ENCODE measurements at places on chromosomes 12 and 14. TPM values are rescaled to one million over a fixed set of nuclear protein-coding genes. Genes with fewer than 3 reads are reported as not detected.

- peak; percentile 24 for DNase-seq
Observed at GRCh38 chr12:118371321-118372282, 1.1 kb downstream of the TAOK3 start.

- DNase-seq = no peak
Observed at GRCh38 chr12:114221136-114221833, 184.7 kb downstream of the TBX5 start.

GRCh38 chr14:81416194-81416952 is 16.2 kb upstream of the STON2 start:
- DNase-seq = no peak

DNA sequence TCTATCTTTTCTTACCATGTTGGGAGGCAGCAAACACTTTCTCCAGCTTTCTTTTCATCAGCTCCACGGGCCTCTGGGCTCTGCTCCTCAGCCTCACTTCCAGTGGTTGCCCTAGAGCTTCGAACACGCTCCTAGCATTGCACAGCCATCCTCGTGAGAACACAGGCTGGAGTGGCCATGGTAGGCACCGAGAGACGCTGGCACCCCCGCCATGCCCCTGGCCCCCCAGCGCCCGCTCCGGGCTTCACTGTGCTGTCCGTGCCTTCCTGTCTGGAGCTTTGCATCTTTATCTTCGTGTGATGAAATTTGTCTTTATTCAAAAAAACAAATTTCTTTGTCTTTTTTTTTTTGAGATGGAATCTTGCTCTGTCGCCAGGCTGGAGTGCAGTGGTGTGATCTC is 352.2 kb downstream of the TMEM121 start:
- no peak for DNase-seq

GRCh38 chr14:100549834-100550625 is 37.2 kb downstream of the BEGAIN start:
- no peak for DNase-seq

The MARCHF9 gene
- 6.7 TPM for total RNA-seq

DNA sequence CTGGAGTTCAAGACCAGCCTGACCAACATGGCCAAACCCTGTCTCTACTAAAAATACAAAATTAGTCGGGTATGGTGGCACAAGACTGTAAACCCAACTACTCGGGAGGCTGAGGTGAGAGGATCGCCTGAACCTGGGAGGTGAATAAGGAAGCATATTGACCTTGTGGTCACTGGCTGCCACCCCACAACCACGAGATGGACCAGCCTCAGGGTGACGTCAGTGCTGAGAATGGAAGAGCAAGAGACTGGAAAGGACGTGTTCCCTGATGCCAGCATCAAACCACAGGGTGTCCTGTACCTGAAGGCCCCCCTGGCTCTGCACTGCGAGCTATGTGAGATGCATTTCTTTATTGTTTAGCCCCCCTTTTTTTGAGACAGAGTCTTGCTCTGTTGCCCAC is 45.9 kb upstream of the BDKRB2 start:
- DNase-seq = peak; percentile 35

- DNase-seq = no peak
Observed at GRCh38 chr12:43675048-43675904, 83.3 kb downstream of the PUS7L start.

- DNase-seq = peak; percentile 21
Observed at GRCh38 chr12:66514581-66514980, 164.3 kb downstream of the GRIP1 start.

DNA sequence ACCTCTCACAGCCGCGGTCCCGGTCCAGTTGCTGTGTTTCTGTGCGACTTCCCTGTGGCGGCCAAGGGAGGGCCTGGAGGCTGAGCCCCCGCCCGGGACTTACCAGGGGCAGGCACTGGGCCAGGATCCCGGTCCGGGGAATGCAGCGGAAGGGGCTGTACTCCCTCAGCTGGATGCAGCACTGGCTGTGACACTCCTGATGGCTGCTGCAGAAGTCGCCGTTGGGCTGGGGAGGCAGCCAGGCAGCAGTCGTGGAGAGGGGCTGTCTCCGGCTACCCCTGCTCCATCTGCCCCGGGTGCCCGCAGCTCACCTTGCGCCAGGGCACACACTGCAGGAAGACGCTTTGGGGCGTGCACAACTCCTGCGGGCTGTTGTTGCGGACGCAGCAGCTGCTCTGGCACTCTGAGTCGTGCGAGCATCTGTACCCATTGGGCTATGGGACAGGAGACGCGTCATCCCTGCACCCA is 6.2 kb downstream of the LRCOL1 start:
- DNase-seq = no peak

The EIF2B1 gene
- total RNA-seq = 140 TPM

GRCh38 chr14:20578325-20578724 is 9.5 kb downstream of the RNASE11 start:
- no peak for DNase-seq

DNA sequence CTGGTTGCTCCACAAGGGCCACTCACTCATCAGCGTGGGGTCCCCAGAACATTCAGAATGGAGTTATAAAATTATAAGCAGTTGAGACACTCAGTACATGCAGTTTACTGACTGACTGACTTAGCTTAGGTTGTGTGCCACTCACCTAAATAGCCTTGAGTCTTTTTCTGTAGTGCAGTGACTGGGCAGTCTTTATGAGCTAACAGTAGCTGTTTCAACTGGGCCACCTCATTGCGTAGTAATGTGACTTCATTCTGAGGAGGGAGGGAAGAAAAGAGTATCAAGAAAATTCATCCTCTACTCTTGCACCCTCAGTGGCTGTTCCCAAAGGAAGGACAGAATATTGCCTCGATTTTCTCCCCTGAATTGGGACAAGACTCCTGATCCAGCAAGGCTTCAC is 15.8 kb upstream of the NPFF start:
- DNase-seq = no peak

The RPGRIP1 gene
- not detected for total RNA-seq

GRCh38 chr14:33941718-33942117 is 9.2 kb downstream of the EGLN3 start:
- DNase-seq = peak; percentile 29

GRCh38 chr14:88227693-88228092 is 95.4 kb downstream of the KCNK10 start:
- no peak for DNase-seq

The TMEM52B gene
- 0.37 TPM for total RNA-seq

- DNase-seq = peak; percentile 15
Observed at GRCh38 chr14:35879654-35880249, 53.6 kb downstream of the BRMS1L start.

DNA sequence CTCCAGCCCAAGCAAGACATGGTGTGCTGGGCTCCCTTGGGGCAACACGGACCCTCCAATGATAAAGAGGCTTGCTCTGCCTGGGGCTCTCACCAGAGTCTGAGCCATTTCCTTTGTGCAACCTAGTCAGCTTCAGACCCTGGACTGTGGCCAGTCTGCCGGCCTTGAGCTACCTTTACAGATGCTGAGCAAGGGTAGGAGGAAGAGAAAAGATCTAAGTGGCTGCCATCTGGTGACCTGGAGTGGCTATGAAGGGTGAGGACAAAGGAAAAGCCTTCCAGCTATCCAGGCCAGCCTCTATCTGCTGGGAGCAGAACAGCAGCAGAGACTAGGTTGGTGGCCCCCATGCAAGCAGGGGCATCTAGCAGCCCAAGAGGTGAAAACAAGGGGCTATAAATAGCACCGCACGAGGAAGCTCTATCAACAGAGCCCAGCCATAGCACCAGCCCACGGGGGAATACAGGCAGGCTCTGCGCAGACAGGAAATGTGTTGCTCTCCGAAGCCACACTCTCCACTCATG is 230.1 kb downstream of the FOXN3 start:
- peak; percentile 69 for DNase-seq

DNA sequence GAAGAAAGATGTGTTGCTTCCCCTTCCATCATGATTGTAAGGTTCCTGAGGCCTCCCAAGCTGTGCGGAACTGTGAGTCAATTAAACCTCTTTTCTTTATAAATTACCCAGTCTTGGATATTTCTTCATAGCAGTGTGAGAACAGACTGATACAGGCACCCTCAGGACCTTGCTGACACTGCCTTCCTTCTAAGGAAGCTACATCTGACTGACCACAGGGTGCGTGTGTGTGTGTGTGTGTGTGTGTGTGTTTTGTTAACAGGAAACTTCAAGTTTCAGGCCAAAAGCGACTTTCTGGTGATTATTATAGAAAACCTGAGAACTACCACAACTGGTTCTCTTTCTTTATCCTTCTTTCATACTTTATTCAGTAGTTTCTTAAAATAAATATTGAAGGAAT is 149.0 kb downstream of the CAPZA3 start:
- DNase-seq = no peak

DNA sequence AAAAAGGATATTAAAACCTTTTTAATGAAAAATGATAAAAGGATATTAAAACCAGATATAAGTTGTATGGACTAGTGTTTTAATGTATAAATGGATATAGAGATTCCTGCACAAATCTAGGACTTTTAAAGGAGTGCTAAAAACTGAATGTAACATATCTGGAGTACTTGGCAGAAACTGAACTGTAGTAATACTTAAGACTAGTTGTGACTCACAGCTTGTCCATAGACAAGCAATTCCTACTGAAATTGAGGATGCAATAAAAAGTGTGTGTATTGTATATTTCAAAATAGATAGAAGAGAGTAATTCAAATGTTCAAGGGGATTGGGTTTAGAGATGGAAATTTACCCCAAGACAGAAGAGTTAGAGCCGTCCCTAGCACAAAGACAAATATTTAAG is 59.6 kb downstream of the FBXO33 start:
- DNase-seq = no peak

- DNase-seq = peak; percentile 53
Observed at GRCh38 chr12:131800594-131801135, 27.5 kb upstream of the MMP17 start.

DNA sequence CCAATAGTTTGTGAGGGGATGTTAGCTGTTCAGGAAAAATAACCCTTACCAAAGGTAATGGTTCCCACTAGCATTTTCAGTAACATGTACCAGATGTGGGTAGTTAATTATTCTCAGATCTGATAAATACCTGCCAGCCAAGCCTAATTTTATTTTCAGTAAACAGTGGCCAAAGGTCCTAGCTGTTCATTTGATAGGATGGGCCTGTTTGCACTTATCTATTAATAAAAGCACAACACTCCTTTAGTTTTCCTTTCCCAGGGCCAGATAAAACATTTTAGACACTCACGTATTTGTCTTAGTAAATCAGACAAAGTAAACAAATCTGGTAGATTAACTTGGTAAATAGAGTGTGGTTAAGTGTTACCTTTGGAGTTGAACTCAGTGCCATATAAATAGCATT is 345.1 kb downstream of the RAD51B start:
- no peak for DNase-seq

DNA sequence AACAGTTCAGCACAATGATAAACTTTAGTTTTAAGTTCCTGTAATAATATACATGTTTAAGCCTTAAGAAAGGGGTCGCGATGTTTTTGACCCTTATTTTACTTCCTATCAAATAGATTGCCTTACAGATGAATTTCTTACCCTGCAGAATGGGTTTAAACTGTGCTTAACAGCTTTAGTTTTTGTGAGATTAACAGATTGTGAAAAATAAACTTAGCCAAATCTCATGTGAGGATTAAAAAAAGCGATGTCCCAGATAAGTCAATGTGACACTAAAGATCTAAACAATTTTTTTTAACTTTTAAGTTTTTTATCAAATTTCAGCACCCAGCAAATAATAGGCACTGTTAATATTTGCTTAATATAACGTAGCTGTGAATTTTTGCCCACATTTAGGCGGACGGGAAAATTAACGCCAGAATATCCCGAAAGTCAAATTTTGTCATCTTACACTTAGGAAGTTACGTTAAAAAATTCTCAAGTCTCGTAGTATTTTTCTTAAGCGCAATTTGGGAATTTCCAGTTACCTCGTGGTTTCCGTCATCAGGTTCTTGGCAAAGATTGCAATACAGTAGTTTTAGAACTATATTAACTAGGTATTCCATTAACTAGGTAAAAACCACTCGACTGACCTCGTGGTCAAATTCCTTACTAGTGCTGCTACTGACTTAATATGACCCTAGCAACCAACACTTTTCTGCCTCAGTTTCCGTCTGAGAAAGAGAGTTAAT is 1.2 kb downstream of the HNRNPC start:
- peak; percentile 19 for DNase-seq

- peak; percentile 55 for DNase-seq
Observed at GRCh38 chr12:1851151-1851701, 30.9 kb downstream of the LRTM2 start.

DNA sequence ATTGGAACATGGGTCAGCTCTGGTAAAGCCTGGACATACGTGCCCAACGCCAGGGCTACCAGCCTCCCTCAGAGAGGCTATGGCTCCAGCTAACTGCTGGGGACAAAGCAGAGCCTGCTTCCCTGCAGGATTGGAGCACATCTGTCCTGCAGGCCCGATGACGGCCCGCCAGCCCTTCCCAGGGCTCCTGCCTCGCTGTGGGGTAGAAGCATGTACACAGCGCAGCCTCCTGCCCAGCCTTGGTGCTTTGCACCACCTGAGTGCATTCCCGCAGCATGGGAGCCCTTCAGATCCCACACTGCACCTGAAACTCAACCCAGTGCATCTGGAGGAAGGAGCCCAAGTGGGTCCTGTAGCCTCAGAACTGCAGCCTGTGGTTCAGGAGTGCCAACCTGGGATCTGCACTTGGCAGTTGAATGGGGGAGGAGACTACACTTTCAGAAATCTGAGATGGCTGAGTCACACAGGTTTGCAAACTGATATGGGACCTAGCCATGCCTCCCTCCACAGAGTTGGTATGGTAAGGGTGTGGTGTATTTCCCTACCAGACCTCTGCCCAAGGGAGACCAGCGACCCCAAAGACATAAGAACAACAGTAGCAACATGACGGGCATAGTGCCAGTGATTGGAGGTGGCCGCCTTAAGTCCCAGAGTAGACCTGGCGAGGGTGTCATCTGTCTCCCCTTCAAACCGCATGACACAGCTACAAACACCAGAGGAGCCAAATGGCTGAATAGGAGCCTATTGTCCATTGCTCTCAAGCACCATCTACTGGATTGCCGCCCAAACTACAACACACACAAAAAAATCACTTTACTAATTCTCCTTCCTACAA is 273.9 kb upstream of the MIS18BP1 start:
- DNase-seq = peak; percentile 22

DNA sequence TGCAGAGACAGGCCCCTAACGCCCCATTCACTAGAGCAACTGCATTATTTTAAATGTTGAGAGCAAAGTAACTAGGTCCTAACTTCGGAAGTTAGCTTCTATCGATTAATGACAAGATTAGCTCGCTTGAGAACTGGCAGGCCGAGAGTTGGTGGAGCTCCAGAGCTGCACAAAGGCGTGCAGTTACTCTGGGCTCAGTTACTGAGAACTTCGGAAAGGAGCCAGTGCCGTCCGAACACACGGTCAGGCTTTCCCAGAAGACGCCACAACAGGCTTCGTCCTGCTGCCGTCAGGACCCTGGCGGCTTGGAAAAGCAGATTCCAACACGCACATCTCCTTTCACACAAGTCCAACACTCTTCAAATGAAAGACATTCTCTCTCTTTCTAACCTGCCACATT is 45.4 kb upstream of the TESC start:
- DNase-seq = no peak

- DNase-seq = peak; percentile 36
Observed at GRCh38 chr12:110073049-110073831, 24.9 kb upstream of the C12orf76 start.

GRCh38 chr12:22202847-22203246 is 131.7 kb downstream of the ST8SIA1 start:
- DNase-seq = no peak

GRCh38 chr12:5433081-5433844 is 1.4 kb downstream of the NTF3 start:
- DNase-seq = no peak
